ENCODE measurements at places on chromosomes 2 and 18.

DNA sequence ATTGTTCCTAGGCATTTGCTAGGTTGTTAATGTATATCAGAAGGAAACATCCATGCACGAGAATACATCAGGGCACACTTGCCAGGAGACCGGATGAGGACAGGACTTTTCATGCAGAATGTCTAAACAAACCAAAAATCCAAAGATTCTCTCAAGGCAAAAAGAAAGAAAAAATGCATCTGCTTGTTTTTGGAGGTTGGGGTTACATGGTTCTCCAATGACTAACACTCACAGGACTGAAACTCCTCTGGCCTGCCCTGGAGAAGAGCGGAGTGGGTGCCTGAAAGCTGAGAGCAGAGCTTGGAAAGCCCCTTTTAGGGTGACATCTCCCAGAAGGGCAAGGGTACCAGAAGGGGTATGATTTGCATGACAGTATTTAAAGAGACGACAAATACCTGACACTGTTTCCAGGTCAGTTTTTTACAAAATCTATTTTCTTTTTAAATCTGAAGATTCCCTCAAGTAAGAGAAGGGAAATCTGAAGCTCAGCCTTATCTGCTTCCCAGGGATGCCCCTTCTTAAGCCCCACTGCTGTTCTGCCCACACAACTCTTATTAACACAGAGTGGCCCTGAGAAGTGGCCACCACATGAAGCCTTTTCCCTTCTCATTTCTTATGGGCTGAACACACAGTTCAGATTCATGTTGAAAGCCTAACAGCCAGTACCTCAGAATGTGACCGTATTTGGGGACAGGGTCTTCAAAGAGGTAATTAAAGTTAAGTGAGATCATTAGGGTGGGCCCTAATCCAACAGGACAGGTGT, 216.4 kb downstream of the STK39 start:
- DNase-seq: peak; percentile 66

- DNase-seq: no peak
Observed at GRCh38 chr2:237012004-237012403, 73.7 kb upstream of the COPS8 start.

DNA sequence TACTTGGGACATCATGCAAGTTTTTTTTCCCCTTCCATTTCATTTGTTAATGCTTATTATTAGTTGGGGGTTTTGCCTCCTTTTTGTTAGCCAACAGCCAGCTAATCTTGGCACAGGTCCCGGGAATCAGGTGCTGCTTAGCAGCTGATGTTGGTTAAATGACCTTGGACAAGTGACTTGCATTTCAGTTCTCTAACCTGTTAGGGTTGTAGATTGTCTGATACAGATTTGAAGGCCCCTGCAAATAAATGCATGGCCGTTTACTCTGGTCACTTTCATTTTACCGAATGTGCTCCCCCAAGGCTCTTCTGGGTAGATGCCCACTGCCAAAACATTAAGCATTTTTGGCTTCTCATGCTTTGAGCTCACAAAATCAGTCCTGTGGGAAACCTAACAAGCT, 120.9 kb downstream of the SPTBN1 start:
- no peak for DNase-seq

DNA sequence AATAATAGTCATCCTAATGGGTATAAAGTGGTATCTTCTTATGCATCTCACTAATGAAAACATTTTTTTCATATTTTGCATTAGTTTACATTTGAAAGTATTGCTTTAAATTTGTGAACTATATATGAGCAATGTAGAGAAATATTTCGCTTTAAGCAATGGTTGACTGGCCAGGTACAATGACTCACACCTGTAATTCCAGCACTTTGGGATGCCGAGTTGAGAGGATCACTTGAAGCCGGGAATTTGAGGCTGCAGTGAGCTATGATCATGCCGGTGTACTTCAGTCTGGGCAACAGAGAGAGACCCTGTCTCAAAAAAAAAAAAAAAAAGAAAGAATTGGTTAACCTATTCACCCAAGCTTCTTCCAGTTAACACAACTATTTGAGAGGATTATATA, 15.1 kb downstream of the ZCCHC2 start:
- no peak for DNase-seq

DNA sequence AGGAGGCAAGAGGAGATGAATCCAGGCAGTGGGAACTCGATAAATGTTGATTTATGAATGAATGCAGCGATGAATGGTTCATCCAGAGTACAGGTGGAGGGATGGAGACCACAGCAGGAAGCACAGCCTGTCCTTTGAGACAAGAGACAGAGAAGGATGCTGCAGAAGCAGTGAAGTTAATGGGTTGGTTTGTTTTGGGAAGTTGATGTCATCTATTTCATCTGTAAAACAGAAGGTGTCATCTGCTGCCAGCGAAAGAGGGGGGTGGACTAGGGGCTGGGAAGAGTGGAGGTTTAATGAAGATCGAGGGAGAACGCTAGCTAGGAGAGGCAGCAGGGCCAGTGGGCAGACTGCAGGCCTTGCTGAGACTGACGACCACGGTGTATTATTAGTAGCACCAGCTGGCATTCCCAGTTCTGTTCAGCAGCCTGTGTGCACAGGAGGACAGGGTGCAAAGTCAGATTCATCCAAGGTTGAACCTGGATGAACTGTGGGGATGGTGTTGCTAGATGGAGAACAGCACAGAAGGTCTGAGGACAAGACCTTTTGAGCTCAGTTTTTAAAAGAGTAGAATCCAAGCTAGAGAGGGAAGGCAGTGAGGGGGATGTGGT, 120.3 kb upstream of the CAPN13 start:
- DNase-seq: no peak

DNA sequence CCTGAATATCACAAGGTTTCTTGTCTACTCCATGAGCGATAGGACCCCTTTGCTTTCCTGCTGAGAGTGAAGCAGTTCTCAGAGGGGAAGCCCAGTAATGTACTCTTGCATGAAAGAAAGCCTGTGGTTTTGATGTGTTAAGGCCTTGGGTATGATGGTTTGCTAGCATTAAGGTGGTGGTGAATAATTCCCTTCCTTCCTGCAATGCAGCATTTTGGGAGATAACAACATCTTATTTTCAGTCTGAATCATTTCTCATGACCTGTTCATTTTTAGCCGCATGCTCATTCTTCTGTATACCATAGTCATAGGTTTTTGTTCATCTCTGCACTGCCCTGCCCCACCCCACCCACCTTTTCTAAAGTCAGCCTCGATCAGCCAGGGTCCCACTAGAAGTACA, 66.2 kb downstream of the HNMT start:
- DNase-seq: peak; percentile 39

DNA sequence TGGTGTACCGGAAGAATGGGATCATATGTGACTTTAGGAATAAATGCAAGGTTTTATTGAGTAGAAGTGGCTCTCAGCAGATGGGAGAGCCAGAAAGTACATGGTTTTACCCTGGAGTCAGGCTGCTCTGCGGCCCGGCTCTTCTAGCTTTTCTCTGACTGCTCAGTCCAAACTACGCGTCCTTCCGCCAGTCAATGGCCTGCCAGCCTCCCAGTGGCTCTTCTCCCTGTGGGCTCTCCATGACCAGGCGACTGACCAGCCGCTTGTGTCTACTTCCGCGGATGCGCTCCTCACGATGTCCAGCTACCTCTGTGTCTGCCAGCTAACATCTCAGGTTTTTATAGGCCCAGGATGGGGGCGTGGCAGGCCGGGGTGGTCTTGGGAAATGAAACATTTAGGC, 220.4 kb downstream of the VAPA start:
- DNase-seq: no peak

DNA sequence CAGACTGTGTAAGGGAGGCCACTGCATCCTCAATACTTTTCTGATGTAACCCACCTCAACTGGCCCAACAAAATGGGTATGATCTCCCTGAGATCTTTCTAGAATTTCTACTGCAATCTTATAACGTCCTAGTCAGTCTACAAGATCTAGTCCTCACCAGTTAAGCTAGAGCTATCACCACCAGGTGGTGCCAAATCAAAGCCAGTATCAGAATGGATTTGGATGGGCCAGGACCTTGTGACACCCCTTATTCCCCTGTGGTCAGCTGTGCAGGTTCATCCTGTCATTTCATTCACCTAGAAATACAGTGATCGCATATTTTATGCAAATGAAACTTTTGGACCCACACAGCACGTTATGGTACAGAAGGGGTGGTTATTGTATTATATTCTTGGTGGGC, 90.3 kb downstream of the OLA1 start:
- DNase-seq: peak; percentile 38

- peak; percentile 49 for DNase-seq
Observed at GRCh38 chr2:171798156-171798820, 95.8 kb downstream of the SLC25A12 start.

GRCh38 chr2:120791962-120792297, 56.3 kb downstream of the GLI2 start:
- DNase-seq: no peak

GRCh38 chr2:96771796-96772618, 11.3 kb downstream of the CNNM4 start:
- DNase-seq: no peak

DNA sequence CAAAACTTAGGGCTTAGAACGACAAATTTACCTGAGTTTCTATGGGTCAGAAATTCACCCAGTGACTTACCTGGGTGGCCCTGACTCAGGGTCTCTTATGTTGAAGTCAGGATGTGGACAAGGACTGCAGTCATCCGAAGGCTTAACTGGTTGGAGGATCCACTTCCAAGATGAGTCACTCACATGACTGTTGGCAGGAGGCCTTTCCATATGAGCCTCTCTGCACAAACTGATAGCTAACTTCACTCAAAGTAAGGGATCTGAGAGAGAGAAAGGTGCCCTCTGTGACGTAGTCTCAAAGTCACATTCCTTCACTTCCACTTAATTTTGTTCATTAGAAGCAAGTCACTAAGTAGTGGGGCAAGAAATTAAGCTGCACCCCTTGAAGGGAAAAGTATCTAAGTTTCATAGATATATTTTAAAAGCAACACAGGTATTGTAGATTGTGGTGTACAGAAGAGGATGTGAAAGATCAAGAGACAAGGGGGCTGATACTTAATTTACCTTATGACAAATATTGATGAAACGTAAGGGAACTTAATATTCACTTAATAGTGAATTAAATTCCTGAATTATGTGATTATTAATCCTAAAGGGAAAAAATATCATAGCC, 48.4 kb downstream of the TANK start:
- peak; percentile 71 for DNase-seq

DNA sequence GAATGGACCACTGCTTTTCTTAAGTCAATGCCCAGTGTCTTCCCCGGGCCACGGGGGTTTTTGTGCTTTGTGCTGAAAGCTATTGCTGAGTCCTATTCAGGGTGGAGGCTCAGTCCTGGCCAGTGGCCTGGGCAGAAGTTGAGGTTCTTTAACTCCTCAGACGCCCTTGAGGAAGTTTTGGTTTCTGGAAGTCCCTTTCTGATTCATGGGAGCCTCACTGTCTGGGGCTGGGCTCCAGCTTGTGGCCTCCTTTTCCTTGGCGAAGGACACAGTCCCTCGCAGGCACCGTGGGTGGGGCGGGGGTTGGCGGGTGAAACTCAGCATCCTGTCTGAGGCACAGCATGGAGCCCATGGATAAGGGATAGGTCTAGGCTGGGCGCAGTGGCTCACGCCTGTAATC, 465.2 kb upstream of the HS6ST1 start:
- no peak for DNase-seq

GRCh38 chr2:158125756-158126498, 24.3 kb downstream of the UPP2 start:
- no peak for DNase-seq

DNA sequence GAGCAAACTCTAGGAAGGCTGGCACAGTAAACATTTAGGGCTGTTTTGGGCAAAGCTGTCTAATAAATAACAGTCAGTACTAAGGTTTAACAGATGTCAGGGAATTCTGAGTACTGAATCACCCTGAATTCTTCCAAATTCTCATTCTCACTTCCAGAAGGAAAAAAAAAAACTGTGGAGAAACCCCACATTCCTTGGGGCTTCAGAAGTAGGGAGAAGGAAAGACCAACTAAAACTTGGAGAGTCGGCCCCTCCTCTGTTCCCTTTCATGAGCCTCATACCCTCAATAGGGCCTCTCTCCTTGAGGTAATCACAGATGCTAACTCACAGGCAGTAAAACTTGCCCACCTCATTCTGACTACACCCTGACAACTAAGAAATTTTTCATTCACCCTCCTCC, 62.1 kb downstream of the CCDC148 start:
- DNase-seq: peak; percentile 62

- DNase-seq: no peak
Observed at GRCh38 chr2:191122638-191123294, 28.0 kb downstream of the STAT4 start.

GRCh38 chr2:24107336-24107735, 15.8 kb downstream of the PFN4 start:
- no peak for DNase-seq

GRCh38 chr18:9987345-9987744, 73.5 kb downstream of the VAPA start:
- no peak for DNase-seq

DNA sequence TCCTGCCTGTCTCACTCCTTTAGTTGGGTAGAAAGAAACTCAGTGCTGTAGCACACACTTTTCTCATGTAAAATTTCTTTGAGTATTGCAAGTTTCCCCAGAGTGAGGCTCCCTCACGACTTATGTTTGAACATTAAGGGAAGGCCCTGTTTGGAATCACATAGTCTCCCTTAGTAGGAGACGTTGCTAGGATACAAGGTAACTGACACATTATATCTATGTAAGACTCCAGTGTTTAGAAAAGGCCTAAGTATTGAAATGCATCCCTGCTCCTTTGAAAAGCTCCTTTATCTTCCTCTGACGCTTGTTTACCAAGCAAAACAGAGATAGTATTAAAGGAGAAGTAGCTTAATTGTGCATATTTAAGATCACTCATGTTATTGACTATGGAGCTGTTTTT, 248.2 kb downstream of the PHLPP1 start:
- no peak for DNase-seq

- no peak for DNase-seq
Observed at GRCh38 chr2:215907147-215907546, 106.2 kb downstream of the MREG start.

DNA sequence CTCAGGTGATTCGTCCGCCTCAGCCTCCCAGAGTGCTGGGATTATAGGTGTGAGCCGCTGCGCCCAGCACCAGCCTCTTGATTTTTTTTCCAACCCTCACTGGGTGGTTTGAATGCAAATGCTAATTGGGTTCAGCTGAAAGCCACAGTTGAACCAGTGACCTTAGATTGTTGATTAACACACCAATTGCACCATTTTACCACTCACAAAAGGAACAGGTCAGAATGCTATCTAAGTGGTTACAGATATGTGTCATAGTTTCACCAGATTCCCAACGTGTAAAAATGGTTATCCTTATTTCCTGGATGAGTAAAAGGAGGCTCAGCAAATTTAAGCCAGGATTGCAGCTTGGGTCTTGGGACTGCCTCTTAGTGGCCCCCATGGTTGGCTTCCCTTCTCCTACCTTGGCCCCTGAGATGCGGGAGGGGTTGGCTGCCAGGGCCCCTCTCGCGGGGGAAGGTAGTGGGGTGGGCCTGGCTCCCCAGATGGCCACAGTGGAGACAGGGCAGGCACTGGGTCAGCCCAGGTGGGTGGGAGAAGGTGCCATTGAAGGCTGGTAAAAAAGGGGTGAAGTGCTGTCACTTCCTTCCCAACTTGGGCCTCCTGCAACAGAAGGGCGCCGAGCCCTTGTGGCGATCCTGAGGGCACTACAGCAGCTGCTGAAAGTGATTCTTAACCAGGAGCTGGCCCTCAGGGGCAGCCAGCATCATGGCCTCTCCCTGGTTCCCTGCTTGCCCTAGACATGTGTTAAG, 164.9 kb upstream of the HAAO start:
- peak; percentile 58 for DNase-seq

Data from AG10803 (cell line).